ENCODE measurements at places on chromosomes 3 and 15.

GRCh38 chr3:107855710-107856109 lies 235.1 kb downstream of the CD47 start:
- H3K4me3 ChIP-seq = no peak overlapping the region
- no peaks in the 10 kb centered on the region for H3K27me3 ChIP-seq
- DNase-seq = no peak
- H3K4me1 ChIP-seq = no peaks in the 10 kb centered on the region

GRCh38 chr3:174973465-174973864 lies 114.3 kb downstream of the NAALADL2 start:
- DNase-seq = no peak
- H3K36me3 ChIP-seq = no peaks in the 10 kb centered on the region

GRCh38 chr15:79724804-79725203 lies 172.0 kb downstream of the MTHFS start:
- H3K36me3 ChIP-seq = no peaks in the 10 kb centered on the region
- DNase-seq = no peak
- H3K27ac ChIP-seq = no peak overlapping the region
- no peaks in the 10 kb centered on the region for H3K27me3 ChIP-seq
- H3K4me1 ChIP-seq = no peaks in the 10 kb centered on the region

- DNase-seq = no peak
- H3K27ac ChIP-seq = no peak overlapping the region
- no peak overlapping the region for H3K4me3 ChIP-seq
- no peaks in the 10 kb centered on the region for H3K36me3 ChIP-seq
- no peaks in the 10 kb centered on the region for H3K27me3 ChIP-seq
These were observed 168.1 kb upstream of the STAC start for GRCh38 chr3:36212251-36212650.

GRCh38 chr3:177885063-177885462 lies 651.2 kb upstream of the KCNMB2 start:
- no peaks in the 10 kb centered on the region for H3K27me3 ChIP-seq
- H3K4me1 ChIP-seq = peaks cover 26% of the 10 kb centered on the region
- H3K27ac ChIP-seq = no peak overlapping the region
- DNase-seq = no peak
- no peak overlapping the region for H3K4me3 ChIP-seq

- no peak overlapping the region for H3K4me3 ChIP-seq
- H3K27ac ChIP-seq = peak overlapping the region; percentile 79
- DNase-seq = no peak
- no peaks in the 10 kb centered on the region for H3K4me1 ChIP-seq
- no peaks in the 10 kb centered on the region for H3K36me3 ChIP-seq
These were observed 9.8 kb upstream of the TM4SF4 start for GRCh38 chr3:149464542-149465328.

DNA sequence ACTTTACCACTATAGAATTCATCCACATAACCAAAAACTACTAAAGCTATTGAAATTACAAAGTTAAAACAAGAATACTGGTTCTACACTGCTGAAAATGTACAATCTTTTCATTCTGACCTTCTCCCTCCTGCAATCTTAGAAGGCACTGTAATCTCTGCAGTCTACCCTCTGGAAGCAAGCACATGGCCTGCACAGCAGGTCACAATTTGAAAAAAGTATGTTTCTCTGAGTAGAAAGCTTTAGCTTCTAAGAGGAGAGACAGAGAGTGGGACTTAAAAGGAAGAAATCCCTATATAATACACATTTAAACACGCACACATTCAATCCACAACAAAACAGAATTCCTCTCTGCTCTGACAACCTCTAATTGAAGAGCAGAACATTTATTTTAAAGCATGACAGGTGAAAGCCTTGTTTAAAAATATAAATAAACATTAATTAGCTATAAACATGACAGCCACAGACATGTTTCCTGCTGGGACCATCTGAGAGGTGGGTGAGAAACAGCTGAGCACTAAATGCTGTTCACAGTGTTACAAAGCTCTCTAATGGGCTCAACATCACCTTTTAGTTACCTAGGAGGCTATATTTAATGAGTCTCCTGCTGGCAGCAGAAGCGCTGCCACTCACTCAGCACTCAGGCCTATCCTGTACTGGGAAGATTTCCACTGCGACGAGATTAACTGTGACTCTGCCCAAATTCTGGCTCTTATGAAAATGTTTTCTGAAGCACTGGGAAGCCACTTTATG lies 447.4 kb downstream of the AGBL1 start:
- H3K4me1 ChIP-seq = no peaks in the 10 kb centered on the region
- DNase-seq = no peak
- H3K36me3 ChIP-seq = no peaks in the 10 kb centered on the region
- H3K4me3 ChIP-seq = no peak overlapping the region

DNA sequence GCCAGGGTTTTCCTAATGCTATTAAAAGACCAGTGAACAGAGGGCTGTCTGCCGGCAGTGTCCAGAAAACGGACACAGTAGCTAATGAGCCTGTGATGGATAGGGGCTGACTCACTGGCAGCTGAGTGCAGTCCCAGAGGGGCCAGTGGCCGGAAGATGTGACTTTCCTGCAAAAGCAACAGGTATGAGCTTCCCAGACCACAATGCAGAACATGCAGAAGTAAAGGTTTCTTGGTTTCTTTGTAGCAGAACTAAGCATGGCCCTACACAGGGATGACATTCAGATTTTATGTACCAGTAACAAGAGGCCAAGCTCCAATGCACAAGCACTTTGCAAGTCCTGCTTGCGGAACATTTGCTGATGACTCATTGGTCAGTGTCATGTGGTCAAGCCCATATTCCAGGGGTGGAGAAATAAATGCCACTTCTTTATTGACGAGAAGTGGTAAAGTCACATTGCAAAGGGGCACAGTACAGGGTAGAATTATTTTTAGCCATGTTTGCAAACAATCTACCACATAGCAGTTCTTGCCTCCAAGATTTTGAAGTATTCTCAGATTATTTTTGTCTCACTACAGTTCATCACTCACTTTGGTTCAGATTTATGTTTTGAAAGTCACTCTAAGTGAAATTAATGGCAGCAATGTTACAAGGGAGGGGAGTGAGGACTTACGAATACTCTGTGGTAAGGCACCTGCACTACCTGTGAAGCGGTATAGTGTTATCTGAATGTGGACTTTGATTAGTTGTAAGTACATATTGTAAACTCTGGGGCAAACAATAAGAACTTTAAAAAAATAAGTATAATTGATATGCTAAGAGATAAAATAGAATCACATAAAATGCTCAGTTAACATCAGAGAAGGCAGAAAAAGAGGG lies 263.3 kb downstream of the ABHD5 start:
- no peaks in the 10 kb centered on the region for H3K4me1 ChIP-seq
- no peaks in the 10 kb centered on the region for H3K27me3 ChIP-seq
- H3K27ac ChIP-seq = no peak overlapping the region
- DNase-seq = no peak
- no peak overlapping the region for H3K4me3 ChIP-seq

- peaks cover 3% of the 10 kb centered on the region for H3K4me1 ChIP-seq
- H3K27me3 ChIP-seq = no peaks in the 10 kb centered on the region
- no peak overlapping the region for H3K27ac ChIP-seq
- no peak for DNase-seq
These were observed 365.6 kb downstream of the MAGI1 start for GRCh38 chr3:65672871-65673815.

GRCh38 chr15:26757141-26757540 lies 15.7 kb downstream of the GABRB3 start:
- H3K4me3 ChIP-seq = no peak overlapping the region
- no peak overlapping the region for H3K27ac ChIP-seq
- H3K27me3 ChIP-seq = no peaks in the 10 kb centered on the region

- H3K4me3 ChIP-seq = peak overlapping the region; percentile 54
- peaks cover 5% of the 10 kb centered on the region for H3K4me1 ChIP-seq
- no peak for DNase-seq
- H3K36me3 ChIP-seq = no peaks in the 10 kb centered on the region
- peak overlapping the region; percentile 76 for H3K27ac ChIP-seq
These were observed 3.4 kb downstream of the ANKRD28 start for GRCh38 chr3:15794303-15794771.

DNA sequence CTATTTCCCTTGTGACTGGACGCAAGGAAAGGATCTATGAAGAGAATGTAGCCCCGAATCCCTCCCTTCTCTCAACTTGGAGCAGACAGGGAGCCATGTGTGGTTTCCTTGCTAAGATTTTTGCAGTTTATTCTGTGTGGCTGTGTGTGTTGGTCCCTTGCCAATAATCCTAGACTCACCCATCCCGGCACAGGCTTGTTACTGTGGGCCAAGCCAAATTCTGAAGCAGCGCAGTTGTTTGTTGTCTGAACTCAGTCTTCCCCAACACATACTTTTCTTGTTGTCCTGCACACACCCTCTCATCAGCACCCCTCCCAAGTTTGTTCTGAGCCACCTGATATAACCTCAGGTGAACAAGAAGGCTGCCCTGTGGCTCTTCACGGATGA lies 193.3 kb upstream of the CTDSPL start:
- no peaks in the 10 kb centered on the region for H3K27me3 ChIP-seq
- DNase-seq = no peak
- H3K4me1 ChIP-seq = peaks cover 21% of the 10 kb centered on the region
- H3K36me3 ChIP-seq = no peaks in the 10 kb centered on the region
- H3K27ac ChIP-seq = peak overlapping the region; percentile 44

DNA sequence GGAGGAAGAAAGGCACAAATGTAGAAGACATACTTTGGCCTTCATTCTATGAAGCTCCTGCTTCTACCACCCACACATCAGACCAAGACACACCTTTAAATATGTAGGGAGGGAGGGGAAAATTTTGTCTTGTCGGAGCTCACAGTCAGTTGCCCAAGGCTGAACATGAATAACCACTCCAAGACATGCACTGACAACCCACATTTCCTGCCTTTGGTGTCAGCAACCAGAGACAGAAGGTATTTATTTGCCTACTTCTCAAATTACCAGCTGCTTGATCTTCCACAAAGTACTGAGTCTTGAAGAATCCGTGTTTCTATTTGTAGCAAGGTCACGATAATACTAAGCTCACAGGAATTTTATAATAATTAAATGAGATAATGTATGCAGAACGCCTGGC lies 169.7 kb downstream of the KCNMB2 start:
- no peaks in the 10 kb centered on the region for H3K27me3 ChIP-seq
- H3K36me3 ChIP-seq = no peaks in the 10 kb centered on the region
- no peak overlapping the region for H3K4me3 ChIP-seq
- H3K27ac ChIP-seq = no peak overlapping the region

GRCh38 chr3:135965129-135965505 lies 411 bp upstream of the PPP2R3A start:
- H3K27me3 ChIP-seq = no peaks in the 10 kb centered on the region
- H3K36me3 ChIP-seq = no peaks in the 10 kb centered on the region
- no peak for DNase-seq

DNA sequence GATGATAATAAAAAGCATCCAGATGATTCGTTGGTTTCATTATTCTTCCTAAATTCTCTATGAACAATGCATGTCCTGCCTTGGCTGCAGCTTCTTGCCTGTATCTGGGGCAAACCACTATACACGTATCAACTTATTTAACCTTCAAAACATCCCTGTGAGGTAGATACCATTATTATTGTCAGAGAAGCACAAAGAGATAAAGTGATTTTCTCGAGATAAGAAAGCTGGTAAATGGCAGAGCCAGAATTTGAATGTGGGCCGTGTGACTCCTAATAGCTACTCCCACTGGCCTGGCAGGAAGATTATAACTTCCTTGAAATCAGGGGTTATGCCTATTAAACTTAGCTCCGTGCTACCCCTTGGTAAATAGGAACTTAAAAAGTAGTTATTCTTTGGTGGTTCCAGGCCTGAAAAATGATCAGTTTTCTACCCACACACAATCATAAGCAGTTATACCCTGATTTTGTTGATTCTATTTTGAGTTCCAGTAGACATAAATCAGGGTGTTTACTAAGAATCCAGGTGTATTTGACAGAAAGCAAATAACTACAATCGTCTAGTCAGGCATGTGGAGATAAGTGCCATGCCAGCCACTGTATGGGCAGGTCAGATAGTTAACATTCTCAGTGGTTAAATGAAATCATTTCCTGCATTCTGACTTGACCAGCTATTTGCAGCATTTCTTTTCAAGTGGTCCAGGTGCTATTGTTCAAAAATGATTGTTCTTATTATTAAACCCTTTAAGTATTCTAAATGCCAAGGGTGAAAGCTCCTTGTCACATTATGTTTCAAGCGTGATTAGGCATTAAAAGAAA lies 99.2 kb upstream of the LRRN1 start:
- no peaks in the 10 kb centered on the region for H3K36me3 ChIP-seq
- no peak for DNase-seq
- no peak overlapping the region for H3K27ac ChIP-seq

DNA sequence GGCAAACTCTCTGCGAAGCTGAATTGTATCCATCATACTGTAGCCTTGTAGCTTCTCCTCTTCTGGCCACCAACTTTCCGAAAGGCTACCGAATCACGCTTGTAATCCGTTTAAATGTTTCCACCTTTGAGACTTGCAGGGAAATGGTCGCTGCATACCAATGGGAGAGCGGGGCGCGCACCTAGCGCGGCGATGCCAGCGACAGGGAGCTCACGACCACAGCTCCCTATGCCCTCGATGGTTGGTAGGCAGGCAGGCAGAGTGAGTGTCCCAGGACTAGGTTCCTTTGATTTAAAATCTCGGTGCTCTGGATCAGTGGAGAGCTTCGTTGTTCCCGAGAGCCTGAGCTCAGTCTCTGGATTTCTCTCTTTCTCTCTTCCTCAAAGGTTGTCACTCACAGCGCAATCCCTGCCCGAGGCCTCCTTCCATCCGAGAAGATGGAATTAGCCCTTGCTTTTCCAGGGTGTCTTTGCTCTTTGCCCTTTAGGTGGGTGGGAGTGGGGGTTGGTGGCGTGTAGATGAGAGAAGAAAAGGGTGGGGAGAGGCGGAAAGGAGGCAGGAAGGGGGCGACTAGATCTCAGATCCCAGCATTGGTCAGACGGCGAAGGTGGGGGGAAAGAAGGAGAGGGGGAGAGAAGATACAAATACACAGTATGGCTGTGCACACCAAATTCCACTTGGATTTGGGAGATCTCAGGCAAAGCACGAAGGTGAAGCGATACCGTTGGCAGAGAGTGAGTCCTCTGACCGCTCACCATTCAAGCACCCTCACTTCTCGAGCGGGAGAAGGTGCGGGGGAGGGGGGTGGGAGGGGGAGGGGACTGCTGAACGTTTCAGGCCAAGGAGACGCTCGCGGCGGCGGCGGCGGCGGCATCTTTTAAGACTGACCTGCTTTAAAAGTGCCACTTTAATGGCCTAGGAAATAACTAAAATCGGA lies at the start of gene SLITRK3:
TSS of gene SLITRK3 (minus strand) at position 745 of the 937 bp plus-strand sequence. CDS start 5,554 bp downstream, outside the sequence.
- H3K27ac ChIP-seq = no peak within 1 kb of the TSS
- peaks cover 3% of the 10 kb centered on the region for H3K27me3 ChIP-seq
- H3K4me3 ChIP-seq = peak within 1 kb of the TSS; percentile 67

DNA sequence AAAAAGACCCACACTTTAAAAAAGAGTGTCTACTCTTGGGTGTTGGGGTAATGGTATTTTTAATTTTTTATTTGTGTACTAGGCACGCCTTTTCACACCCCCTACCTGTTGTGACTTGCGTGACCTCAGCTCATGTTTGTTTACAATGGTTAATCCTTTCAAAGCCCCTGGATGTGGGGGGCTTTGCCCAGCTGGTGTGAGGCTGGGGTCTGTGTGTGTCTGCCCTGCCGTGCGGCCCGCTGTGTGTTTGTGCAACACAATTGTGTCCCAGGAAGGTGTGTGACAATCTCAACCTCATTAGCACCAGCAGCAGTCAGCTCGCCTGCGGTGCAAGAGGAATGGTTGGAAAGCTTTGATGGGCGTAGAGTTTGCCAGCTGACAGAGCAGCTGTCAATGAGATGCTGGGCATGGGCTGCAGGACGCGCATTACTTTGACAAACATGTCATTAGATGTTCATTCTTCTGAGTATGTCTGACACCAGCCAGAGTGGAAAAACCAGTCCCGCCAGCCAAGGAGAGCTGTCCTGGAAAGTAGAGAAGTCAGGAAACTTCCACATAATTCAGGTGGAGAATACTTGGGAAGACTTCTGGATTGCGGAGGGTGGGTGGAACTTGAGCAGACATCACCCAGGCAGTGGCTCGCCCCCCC lies 9.6 kb downstream of the LRRK1 start:
- no peaks in the 10 kb centered on the region for H3K27me3 ChIP-seq
- H3K4me1 ChIP-seq = no peaks in the 10 kb centered on the region
- no peak for DNase-seq
